Activated T-helper 17 cell treated with anti-CD3 and anti-CD28 coated beads, Interleukin-2, amount 50 U/mL, for 72 hours (primary cell): ENCODE measurements at places on chromosomes 3 and 15.

DNA sequence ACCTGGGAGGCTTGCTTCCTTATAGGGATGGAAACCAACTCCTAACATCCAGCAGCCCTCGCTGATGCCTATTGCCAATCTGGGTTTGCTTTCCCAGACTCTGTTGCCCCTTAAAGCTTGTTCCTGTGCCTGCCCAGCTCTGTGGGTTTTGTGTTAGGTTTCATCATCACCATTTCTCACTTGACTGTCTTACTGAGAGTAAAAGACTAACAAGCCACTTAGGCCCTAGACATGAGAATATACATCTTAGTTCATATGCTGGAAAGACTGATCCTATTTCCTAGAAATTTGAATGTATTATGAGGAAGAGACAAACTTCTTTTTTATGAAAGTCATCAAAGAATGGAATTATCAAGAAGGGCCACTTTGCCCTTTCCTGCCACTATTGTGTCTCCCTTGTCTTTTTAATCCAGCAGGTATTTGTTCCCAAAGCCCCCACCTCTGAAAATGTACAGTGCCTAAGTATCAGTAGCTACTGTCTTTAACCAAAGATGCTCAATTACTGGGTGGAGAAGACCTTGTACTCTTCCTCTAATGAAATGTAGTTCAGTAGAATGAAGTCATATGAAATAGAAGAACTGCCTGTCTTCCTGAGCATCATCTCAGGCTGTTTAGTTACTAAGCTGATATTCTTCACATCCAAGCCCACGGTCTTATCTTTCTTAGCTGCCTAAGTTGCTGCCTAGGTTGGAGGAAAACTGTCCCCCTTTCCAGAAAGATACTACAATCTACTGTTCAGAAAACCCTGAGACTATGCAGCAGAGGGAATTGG lies 59.8 kb upstream of the ZPLD1 start:
- peak; percentile 48 for ATAC-seq

DNA sequence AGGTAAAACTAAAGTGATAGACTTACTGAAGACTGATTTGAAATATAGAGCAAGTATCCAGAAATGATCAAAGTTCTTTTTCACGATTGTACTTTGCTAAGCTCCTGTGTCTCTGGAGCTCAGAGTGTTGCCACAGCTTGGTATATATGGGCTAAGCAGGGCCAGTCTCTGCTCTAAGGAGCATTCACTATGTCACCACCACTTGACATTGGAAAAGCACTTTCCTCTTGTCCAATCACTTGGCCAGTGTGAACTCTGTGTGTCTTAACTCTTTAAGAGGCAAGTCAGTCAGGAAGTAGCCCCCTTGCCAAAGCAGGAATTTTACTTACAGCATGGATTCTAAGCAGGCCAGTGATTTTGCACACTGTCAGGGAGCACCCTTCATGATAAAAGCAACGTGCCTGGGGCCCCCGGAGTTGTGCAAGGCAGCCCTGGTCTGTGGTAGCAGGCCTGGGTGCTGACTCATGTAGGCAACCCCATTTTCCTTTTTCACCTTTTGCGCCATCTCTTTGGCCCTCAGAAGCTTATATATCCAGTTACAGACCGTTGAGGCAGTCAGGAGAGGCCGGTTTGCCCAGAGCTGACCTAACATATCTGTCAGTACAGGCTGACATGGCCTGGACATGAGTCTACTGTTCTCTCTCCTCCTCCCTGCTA lies 73.0 kb downstream of the HCN4 start:
- ATAC-seq: no peak

- ATAC-seq: no peak
Measured at GRCh38 chr3:57999417-58000115, 8.7 kb upstream of the FLNB start.

DNA sequence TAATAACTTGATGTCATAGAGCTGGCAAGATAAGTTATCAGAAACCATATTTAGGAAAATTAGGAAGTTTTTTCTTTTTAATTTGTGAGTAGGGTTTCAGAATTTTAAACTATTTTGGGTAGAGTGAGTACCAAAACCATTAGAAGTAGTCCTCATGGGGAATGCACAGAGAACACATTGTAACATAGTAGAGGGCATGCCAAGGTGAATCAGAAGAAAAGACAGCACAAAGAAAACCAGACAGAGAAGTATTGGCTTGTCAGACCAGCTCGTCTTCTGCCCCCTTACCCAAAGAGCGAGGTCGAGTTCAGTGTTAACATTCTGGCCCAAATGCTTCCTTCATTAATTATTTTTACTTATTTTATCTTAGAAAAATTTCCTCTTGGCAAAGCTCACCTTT lies 121.3 kb upstream of the SAMMSON start:
- ATAC-seq: no peak

- ATAC-seq: no peak
Measured at GRCh38 chr15:92634671-92635201, 20.8 kb downstream of the FAM174B start.

DNA sequence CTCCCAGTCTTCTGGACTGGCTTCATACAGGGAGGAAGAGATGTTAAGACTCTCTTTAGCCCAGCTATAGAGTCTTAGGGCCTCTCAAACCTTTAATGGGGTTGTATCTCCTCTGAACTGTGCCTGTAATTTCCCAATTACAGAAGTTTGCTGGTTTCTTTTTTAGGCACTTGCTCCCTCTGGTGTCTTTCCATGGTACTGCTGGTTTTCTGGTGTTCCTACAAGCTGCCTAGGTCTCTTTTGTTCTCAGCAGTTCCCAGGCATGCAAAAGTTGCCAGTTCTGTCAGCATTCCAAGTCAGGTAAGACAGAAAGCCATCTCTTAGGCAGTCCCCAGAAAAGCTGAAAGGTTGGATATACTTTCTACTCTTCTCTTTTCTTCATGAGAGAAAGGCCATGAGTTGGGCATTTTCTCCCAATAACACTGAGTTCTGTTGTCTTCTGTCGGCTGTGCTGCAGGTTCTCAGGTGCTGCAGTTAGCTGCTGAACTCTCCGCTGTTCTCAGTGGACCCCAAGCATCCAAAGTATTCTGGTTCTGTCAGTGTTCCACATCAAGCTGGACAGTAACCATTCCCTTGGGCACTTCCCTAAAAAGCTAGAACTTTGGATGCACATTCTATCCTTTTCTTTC lies 54.4 kb upstream of the EHHADH start:
- ATAC-seq: peak; percentile 35

DNA sequence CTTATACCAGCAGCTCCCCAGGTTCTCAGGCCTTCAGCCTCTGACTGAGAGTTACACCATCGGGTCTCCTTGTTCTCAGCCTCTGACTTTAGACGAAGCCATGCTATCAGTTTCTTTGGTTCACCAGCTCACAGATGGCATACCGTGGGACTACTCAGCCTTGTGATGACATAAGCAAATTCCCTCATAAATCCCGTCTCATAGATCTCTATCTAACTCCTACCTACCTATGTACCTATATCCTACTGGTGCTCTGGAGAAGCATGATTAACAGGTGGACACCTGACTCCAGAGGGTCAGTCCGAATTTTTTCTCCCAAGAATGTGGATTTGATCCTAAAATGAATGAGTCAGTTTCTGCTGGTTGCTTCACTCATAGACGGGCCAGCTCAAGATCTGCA lies 59.1 kb upstream of the CDV3 start:
- no peak for ATAC-seq

- ATAC-seq: no peak
Measured at GRCh38 chr3:64888840-64889392, 201.1 kb upstream of the ADAMTS9 start.

DNA sequence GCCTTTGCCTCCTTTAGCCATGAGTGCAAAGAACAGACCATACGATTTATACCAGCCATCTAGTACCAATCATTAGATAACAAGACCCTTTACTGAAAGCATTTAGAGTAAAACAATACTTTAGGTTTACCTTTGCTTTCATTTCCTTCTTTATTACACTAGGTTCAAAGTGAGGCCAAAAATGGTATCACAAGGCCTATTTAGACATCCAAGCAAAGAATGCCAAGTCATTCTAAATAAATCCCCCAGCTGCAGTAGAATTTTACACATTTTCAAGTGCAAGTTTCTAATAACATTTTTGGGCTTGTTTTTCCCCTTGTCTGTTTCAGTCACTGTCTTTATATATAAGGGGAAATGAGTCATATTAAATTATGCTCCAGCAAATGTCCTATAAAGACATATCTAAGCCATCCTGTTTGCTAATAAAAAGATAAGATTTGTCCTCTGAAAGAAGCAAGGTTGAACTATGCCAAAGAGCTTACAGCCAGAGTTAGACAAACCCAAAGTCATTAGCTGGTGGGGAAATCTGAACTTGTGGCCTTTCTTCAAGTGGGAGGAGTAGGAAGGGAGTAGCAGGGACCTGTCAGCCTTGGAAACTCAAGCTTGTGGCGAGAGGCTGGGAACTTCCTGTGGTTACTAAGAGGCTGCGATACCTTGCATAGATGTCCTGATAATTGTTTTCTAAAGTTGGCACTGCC lies 232.7 kb downstream of the MECOM start:
- peak; percentile 77 for ATAC-seq

- ATAC-seq: no peak
Measured at GRCh38 chr3:178382449-178383061, 153.7 kb upstream of the KCNMB2 start.

GRCh38 chr3:77707281-77707680 lies 667.4 kb downstream of the ROBO2 start:
- no peak for ATAC-seq

- ATAC-seq: no peak
Measured at GRCh38 chr3:64110071-64110470, 86.8 kb upstream of the PSMD6 start.

DNA sequence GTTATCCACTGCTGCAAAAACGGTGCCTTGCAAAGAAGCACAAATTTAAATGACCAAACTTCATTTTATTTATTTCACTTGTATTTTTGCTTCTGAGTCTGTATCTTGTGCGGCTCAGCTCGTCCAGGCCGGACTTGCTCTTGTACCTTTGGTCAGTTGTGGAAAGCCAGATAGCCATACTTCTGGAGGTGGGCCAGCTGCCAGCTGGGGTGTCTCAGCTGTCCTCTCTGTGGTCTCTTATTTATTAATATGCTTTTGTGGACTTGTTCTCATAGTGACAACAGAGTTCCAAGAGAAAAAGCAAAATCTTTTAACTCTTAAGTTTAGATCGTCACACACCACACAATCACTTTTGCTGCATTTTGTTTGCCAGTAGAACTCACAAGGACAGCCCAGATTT lies 87.7 kb downstream of the IL1RAP start:
- ATAC-seq: no peak

GRCh38 chr3:45480218-45480617 lies 91.8 kb downstream of the LARS2 start:
- no peak for ATAC-seq

DNA sequence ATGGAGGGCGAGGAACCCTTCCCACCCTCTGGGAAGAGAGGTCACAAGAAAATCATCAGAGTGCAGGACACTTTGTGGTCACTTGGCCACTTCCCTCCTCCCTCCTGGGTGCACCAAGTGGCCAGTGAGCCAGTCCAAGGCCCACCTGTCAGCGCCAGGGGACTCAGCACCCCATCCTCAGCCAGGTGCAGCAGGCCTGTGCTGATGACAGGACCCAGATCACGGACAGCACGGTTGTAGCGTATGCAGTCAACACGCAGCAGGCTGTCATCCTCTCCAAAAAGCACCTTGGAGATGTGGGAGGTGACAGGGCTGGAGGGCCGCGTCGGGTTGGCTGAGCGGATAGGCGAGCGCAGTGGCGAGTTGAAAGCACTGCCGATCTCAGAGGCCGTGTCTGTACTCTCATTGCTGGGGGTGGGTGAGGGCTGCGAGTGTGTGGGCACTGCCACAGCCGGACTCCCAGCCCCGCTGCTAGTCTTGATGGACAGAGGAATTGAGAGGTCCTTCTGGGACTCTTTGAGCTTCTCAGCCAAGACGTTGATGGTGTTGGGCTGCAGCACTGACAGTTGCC lies 41.5 kb downstream of the SEMA3G start:
- no peak for ATAC-seq

DNA sequence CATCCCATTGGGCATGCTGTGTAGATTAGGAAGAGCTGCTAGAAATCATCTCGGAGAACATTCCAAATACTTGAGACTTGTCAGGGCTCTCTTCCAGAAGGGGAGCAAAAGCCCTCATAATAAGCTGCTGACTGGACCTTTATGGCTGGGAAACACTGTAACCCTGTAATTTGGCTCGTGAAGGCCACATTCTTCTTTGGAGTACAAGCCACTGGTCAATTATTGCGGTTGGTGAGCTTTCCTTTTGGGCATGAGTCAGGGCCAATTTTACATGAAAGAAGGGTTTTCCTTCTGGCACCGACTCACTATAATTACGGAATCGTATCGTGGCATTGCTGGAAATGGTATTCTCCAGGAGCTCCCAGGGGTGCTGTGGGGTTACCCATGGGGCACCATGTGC lies 434.5 kb upstream of the RGMA start:
- no peak for ATAC-seq
